ENCODE measurements at places on chromosomes 3 and 15. TPM values are rescaled to one million over a fixed set of nuclear protein-coding genes. Genes with fewer than 3 reads are reported as not detected.

GRCh38 chr3:43021186-43021585 lies 42.1 kb downstream of the GASK1A start:
- H3K27ac ChIP-seq, result no peak overlapping the region
- H3K36me3 ChIP-seq, result no peaks in the 10 kb centered on the region
- DNase-seq, result no peak
- H3K4me3 ChIP-seq, result no peak overlapping the region
- H3K4me1 ChIP-seq, result peaks cover 7% of the 10 kb centered on the region
- no peaks in the 10 kb centered on the region for H3K27me3 ChIP-seq

DNA sequence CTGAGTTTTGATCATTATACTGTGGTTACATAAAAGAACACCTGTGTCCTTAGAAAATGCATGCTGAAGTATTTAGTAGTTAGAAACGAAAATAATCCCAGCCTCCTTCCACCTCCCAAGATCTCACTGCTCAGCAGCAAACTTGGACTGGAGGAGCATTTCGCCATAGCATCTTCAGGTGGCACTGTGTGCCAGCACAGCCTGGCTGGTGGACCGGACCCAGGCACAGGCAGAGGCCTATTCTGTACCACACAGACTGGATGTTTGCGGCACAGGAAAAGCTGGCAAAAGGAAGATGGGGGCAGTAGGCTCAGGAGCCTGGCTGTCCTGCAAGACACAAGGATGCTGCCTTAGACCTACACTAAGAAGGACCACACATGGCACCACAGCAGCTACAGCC lies 10.2 kb downstream of the STIMATE start:
- H3K36me3 ChIP-seq, result peaks cover 4% of the 10 kb centered on the region
- no peaks in the 10 kb centered on the region for H3K27me3 ChIP-seq
- H3K27ac ChIP-seq, result no peak overlapping the region
- DNase-seq, result no peak
- peaks cover 14% of the 10 kb centered on the region for H3K4me1 ChIP-seq

DNA sequence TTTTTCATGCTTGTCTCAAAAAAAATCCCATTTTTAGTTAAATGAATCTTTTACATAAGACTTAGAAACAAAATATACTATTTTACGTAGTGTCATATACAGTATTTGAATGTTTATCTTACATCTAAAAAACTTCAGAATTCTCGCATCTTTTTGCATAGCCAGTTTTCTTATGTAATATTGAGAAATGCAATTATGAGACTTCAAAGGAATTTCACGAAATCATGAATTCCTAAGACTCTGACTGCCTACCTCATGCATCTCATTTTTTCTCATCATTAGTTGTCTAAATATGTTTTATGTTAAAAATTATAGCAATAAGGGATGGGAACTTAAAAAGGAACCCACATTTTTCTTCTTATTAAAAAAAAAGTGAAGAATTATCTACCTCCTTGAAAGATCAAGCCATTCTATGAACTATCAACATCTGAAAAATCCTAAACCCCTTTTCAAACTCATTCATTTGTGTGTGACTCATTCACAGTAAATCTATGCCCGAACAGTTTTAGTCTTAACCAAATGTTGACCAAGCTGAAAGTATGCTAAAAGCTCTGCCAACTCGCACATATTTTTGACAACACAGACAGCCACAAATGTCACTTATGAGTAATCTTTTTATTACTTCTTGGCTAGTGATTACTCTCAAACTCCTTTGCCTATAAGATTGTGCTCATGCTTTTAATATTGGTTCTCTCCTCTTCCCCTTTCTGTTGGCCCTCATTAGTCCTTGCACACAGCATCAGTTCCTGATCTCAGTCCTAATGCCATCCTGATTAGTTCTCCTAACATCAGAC lies 115.9 kb downstream of the DCLK3 start:
- no peak overlapping the region for H3K4me3 ChIP-seq
- no peak for DNase-seq
- H3K27me3 ChIP-seq, result no peaks in the 10 kb centered on the region
- H3K27ac ChIP-seq, result no peak overlapping the region
- no peaks in the 10 kb centered on the region for H3K36me3 ChIP-seq

DNA sequence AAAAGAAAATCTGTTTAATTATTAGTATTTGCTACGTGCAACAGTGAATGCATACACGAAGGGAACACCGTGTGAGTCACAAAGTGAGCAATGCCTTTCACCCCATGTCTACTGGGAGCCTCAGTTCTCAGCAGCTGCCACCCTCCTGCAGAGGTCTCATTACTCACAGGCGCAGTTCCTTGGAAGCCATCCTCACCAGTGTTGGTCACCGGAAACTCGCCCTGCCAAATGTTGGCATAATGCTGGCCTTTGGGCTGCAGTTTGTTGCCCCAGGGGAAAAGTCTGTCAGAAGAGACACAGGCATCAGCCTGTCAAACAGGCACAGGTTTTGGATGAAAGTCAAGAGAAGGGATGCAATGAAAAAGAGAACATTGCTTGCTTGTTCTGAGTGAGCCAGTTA lies 50.1 kb downstream of the SUMF1 start:
- H3K27ac ChIP-seq, result no peak overlapping the region
- no peak overlapping the region for H3K4me3 ChIP-seq
- no peak for DNase-seq
- H3K36me3 ChIP-seq, result no peaks in the 10 kb centered on the region
- H3K27me3 ChIP-seq, result no peaks in the 10 kb centered on the region

GRCh38 chr3:56870436-56870835 lies 68.7 kb upstream of the ARHGEF3 start:
- no peak overlapping the region for H3K4me3 ChIP-seq
- no peak overlapping the region for H3K27ac ChIP-seq
- H3K27me3 ChIP-seq, result no peaks in the 10 kb centered on the region
- no peaks in the 10 kb centered on the region for H3K36me3 ChIP-seq

GRCh38 chr3:143283432-143284128 lies 164.0 kb downstream of the CHST2 start:
- H3K36me3 ChIP-seq, result no peaks in the 10 kb centered on the region
- H3K27ac ChIP-seq, result no peak overlapping the region
- no peaks in the 10 kb centered on the region for H3K27me3 ChIP-seq
- H3K4me1 ChIP-seq, result no peaks in the 10 kb centered on the region
- no peak overlapping the region for H3K4me3 ChIP-seq

- DNase-seq, result no peak
- H3K36me3 ChIP-seq, result no peaks in the 10 kb centered on the region
- H3K4me1 ChIP-seq, result no peaks in the 10 kb centered on the region
- no peak overlapping the region for H3K4me3 ChIP-seq
- H3K27me3 ChIP-seq, result peaks cover 3% of the 10 kb centered on the region
Observed at GRCh38 chr3:13113346-13114330, 40.4 kb upstream of the IQSEC1 start.

GRCh38 chr3:57961828-57962447 lies 46.3 kb upstream of the FLNB start:
- no peak overlapping the region for H3K4me3 ChIP-seq
- no peak overlapping the region for H3K27ac ChIP-seq
- H3K4me1 ChIP-seq, result peaks cover 17% of the 10 kb centered on the region
- no peaks in the 10 kb centered on the region for H3K36me3 ChIP-seq

DNA sequence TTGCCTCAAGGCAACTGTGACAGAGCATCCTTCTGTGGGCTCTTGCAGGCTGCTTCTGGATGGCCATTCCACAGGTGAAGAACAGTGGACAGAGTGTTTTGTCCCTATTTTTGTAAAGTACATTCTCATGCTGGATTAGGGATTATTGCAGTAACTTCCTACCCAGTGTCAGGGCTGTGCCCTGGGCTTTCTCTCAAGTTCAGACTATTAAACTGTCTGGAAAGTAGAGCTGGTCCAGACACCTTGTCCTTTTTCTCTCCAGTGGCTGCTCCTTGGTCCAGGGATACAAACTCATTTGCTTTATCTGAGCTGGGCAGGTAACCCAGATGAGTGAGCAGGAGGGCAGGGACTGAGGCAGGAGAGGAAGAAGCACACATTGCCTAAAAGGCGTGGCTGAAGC lies 37.4 kb upstream of the AGBL1 start:
- no peak overlapping the region for H3K27ac ChIP-seq
- H3K36me3 ChIP-seq, result no peaks in the 10 kb centered on the region
- H3K4me1 ChIP-seq, result peaks cover 3% of the 10 kb centered on the region

DNA sequence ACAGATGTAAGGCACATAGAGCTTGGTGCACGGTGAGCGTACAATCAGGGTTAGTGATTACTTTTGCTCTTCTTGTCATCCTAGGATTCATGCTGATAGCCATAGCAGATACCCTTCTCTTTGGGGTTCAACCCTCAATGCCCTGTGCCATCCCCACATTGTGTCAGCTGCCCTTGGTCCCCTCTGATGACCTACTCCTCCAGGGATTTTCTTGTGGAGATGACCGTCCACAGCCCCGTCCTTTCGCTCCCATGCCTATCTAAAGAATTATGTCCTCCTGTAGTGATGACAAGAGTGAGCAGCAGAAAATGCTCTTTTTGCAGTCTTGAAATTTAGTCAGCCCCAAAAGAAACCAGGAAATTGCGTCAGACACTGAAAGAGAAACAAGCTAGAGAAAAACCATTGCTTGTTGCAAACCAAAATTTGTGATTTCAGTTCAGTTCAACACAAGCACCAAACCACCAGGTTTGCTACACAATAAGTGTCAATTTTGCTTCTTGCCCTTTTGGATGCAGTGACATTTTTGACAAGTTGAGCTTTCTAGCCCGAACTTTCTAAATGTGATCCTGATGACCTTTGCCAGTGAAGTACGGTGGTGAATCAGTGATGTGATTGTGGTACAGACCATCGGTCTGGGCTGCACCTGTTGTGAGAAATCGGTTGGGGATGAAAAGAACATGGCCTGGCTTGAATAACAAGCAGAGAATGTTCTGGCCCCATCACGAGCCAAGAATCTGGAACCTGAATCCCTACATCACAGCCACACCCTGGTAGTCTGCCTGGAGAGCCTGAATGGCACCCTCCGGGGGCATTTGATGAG lies 41.3 kb downstream of the CMTM7 start:
- H3K4me1 ChIP-seq, result no peaks in the 10 kb centered on the region
- H3K4me3 ChIP-seq, result no peak overlapping the region
- no peak for DNase-seq
- no peaks in the 10 kb centered on the region for H3K36me3 ChIP-seq
- H3K27ac ChIP-seq, result no peak overlapping the region

DNA sequence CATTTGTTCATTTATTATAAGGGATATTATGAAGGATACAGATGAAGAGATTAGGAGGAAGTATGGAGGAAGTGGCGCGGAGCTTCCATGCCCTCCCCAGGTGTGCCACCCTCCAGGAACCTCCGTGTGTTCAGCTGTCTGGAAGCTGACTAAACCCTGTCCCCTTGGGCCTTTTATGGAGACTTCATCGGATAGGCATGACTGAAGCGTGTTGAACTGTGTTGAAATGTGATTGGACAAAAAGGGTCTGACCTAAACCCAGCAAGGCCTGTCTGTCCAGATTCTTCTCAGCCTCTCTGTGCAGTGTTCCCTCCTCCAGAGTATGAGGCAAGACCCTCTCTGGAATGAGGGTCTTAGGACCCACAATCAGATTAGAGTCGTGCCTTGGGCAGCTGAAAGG lies 31.7 kb downstream of the HACD3 start:
- no peaks in the 10 kb centered on the region for H3K27me3 ChIP-seq
- no peak overlapping the region for H3K4me3 ChIP-seq
- no peaks in the 10 kb centered on the region for H3K4me1 ChIP-seq
- no peaks in the 10 kb centered on the region for H3K36me3 ChIP-seq
- peak; percentile 15 for DNase-seq
- H3K27ac ChIP-seq, result peak overlapping the region; percentile 48

GRCh38 chr3:33331414-33331813 lies 54.2 kb downstream of the FBXL2 start:
- no peaks in the 10 kb centered on the region for H3K4me1 ChIP-seq
- no peak overlapping the region for H3K4me3 ChIP-seq
- no peaks in the 10 kb centered on the region for H3K27me3 ChIP-seq
- H3K27ac ChIP-seq, result no peak overlapping the region
- no peak for DNase-seq
- no peaks in the 10 kb centered on the region for H3K36me3 ChIP-seq

GRCh38 chr3:16355828-16356227 lies 90.8 kb downstream of the OXNAD1 start:
- H3K36me3 ChIP-seq, result no peaks in the 10 kb centered on the region
- DNase-seq, result no peak
- H3K27ac ChIP-seq, result no peak overlapping the region
- H3K4me3 ChIP-seq, result no peak overlapping the region
- peaks cover under 1% of the 10 kb centered on the region for H3K4me1 ChIP-seq

DNA sequence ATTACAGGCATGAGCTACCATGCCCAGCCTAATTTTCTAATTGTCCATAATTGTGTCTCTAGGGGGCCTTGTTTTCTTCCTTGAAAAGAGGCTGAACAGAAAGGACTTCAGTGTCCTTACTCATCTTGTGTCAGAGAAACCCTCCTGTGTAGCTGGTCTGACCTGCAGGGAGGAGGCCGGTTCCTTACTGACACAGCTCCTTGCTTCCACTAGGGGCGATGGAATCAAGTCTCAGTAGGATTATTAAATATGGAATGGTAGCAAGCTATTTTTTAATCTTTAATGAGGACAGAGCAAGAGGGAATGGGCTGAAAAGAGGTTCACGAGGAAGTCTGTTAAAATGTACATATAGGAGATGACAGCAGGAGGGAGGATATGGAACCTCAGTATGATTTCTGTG lies 8.6 kb downstream of the LPCAT4 start:
- DNase-seq, result no peak
- peaks cover 2% of the 10 kb centered on the region for H3K4me1 ChIP-seq
- H3K4me3 ChIP-seq, result no peak overlapping the region
- H3K27ac ChIP-seq, result no peak overlapping the region

GRCh38 chr3:42711491-42712343 lies 9.1 kb upstream of the HHATL start:
- no peak overlapping the region for H3K27ac ChIP-seq
- H3K4me1 ChIP-seq, result no peaks in the 10 kb centered on the region
- no peak overlapping the region for H3K4me3 ChIP-seq
- H3K36me3 ChIP-seq, result no peaks in the 10 kb centered on the region
- H3K27me3 ChIP-seq, result no peaks in the 10 kb centered on the region

- no peak overlapping the region for H3K27ac ChIP-seq
- H3K4me3 ChIP-seq, result no peak overlapping the region
- H3K4me1 ChIP-seq, result peaks cover 14% of the 10 kb centered on the region
- no peak for DNase-seq
- no peaks in the 10 kb centered on the region for H3K36me3 ChIP-seq
Observed at GRCh38 chr15:62994439-62994838, 48.1 kb upstream of the TPM1 start.

- no peaks in the 10 kb centered on the region for H3K36me3 ChIP-seq
- H3K27me3 ChIP-seq, result no peaks in the 10 kb centered on the region
- H3K4me3 ChIP-seq, result no peak overlapping the region
- no peaks in the 10 kb centered on the region for H3K4me1 ChIP-seq
- H3K27ac ChIP-seq, result no peak overlapping the region
Observed at GRCh38 chr3:76490064-76490463, 549.8 kb upstream of the ROBO2 start.

- H3K27me3 ChIP-seq, result no peaks in the 10 kb centered on the region
- H3K4me3 ChIP-seq, result no peak overlapping the region
- no peaks in the 10 kb centered on the region for H3K36me3 ChIP-seq
Observed at GRCh38 chr15:67564021-67564967, 21.8 kb downstream of the MAP2K5 start.

GRCh38 chr3:165852191-165852590 lies 15.0 kb upstream of the BCHE start:
- H3K4me1 ChIP-seq, result no peaks in the 10 kb centered on the region
- no peak for DNase-seq
- H3K27ac ChIP-seq, result no peak overlapping the region

- no peaks in the 10 kb centered on the region for H3K4me1 ChIP-seq
- no peaks in the 10 kb centered on the region for H3K27me3 ChIP-seq
- no peak overlapping the region for H3K4me3 ChIP-seq
- H3K36me3 ChIP-seq, result no peaks in the 10 kb centered on the region
- H3K27ac ChIP-seq, result no peak overlapping the region
Observed at GRCh38 chr3:29534006-29534405, 253.1 kb downstream of the RBMS3 start.

The CTXN2 gene
- not detected for total RNA-seq

The RTP1 gene
- total RNA-seq, result not detected

The KCNMB2 gene
- total RNA-seq, result 0.52 TPM

The CHST2 gene
- 16.1 TPM for total RNA-seq

The CILP gene
- total RNA-seq, result 62.9 TPM

The AQP9 gene
- 0.57 TPM for total RNA-seq

The ADAMTS9 gene
- 116 TPM for total RNA-seq

Measured in hepatocyte (in vitro differentiated cells).